ENCODE measurements at places on chromosomes 16 and 17. TPM values are rescaled to one million over a fixed set of nuclear protein-coding genes. Genes with fewer than 3 reads are reported as not detected.

CRISPLD2 gene
- total RNA-seq: 252 TPM

GRCh38 chr17:40535924-40536294 is 29.4 kb downstream of the CCR7 start:
- H3K36me3 ChIP-seq: no peaks in the 10 kb centered on the region
- no peak for DNase-seq
- H3K27me3 ChIP-seq: no peaks in the 10 kb centered on the region
- no peak overlapping the region for H3K4me3 ChIP-seq
- H3K27ac ChIP-seq: peak overlapping the region; percentile 98

DNA sequence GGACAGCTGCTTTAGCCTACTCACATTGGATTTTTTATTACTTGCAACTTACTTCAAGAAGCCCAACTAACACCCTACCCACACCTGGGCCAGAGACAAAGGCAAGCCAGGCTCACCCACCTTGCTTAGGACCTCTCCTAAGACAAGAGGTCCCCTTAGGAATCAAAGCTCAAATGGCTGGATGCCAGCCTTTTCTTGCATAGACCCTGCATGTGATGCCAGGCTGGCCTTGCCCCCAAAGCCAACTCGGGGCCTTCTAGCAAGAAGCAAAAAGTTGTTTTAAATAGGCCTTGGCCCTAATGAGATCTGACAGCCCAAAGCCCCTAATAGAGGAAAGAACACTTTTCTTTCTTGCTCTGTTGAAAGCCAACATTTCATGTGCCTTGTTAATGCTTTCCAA is 20.7 kb downstream of the GPRC5B start:
- no peak overlapping the region for H3K4me3 ChIP-seq
- H3K27ac ChIP-seq: no peak overlapping the region
- no peaks in the 10 kb centered on the region for H3K36me3 ChIP-seq
- no peak for DNase-seq
- H3K4me1 ChIP-seq: no peaks in the 10 kb centered on the region

ITGB4 gene
- total RNA-seq: 51.8 TPM

DNA sequence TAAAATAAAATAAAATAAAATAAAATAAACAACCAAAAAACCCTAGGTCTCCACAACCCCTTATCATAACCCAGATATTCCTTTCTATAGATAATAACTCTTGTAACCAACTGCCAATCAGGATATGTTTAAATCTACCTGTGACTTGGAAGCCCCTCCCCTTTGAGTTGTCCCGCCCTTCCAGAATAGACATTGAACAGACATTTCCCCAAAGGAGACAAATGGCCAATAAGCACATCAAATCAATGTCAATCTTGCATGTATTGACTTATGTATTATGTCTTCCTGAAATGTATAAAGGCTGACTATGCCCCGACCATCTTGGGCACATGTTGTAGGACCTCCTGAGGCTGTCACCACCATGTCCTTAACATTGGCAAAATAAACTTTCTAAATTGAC is 1.5 kb upstream of the MAPK7 start:
- H3K27me3 ChIP-seq: no peaks in the 10 kb centered on the region
- peak; percentile 9 for DNase-seq
- peak overlapping the region; percentile 97 for H3K27ac ChIP-seq
- H3K36me3 ChIP-seq: no peaks in the 10 kb centered on the region
- peak overlapping the region; percentile 61 for H3K4me3 ChIP-seq

Measured in uterus (tissue), 4 donors.